ENCODE measurements at places on chromosomes 16 and 17.

GRCh38 chr16:58509256-58510096, 5.8 kb upstream of the SETD6 start:
- DNase-seq, result no peak

DNA sequence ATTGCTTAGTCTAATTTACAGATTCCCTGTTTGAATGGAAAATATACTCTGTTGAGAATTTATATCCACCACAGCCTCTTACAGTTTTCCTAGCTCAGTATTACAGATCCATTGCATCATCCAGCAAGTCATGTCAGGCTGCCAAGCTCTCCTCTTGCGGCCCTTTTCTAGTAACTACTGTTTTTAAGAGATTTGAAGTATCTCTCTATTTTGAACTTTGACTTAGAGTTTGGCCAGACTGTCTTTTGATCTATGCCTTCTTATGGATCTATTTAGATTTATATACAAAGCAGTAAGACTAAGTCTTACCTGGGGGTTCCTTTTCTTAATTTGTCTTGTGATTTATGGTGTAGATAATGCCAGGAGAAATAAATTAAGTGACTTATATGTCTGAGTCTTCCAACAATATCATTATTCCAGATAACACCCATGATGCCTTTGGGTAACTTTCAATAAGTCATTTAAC, 53.1 kb upstream of the ABCC11 start:
- no peak for DNase-seq

GRCh38 chr16:69859105-69859989, 91.8 kb upstream of the CLEC18A start:
- peak; percentile 83 for DNase-seq

DNA sequence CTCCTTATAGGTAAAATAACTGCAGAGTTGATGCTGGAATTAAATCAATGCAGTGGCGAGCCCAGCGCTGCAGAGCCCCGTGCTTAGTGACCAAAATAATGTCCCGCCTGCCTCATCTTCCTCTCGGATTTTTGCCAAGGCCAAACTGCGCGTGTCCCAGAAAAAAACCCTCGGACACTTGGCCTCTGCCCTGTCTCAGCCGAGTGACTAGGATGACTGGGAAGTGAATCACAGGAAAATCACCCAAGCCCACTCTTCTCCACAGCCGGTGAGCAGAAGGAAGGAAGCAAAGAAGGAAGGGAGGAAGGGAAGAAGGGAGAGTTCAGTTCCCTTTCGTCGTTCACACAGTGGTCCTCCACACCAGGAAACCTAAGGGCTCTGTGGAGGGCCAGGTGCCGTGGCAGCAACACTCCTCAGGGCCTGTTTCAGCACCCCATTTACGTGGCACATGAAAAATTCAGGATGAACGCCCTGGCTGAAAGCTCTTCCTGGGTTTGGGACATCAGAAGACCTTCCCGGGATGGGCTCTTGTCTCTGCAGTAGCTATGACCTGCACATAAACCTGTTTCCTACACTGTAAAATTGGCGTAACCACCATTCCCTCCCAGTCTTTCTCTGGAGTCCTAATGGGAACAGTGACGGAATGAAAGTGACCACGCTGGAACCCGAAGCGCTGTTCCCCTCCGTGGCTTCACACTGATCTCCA, 25.4 kb upstream of the HOXB13 start:
- no peak for DNase-seq

DNA sequence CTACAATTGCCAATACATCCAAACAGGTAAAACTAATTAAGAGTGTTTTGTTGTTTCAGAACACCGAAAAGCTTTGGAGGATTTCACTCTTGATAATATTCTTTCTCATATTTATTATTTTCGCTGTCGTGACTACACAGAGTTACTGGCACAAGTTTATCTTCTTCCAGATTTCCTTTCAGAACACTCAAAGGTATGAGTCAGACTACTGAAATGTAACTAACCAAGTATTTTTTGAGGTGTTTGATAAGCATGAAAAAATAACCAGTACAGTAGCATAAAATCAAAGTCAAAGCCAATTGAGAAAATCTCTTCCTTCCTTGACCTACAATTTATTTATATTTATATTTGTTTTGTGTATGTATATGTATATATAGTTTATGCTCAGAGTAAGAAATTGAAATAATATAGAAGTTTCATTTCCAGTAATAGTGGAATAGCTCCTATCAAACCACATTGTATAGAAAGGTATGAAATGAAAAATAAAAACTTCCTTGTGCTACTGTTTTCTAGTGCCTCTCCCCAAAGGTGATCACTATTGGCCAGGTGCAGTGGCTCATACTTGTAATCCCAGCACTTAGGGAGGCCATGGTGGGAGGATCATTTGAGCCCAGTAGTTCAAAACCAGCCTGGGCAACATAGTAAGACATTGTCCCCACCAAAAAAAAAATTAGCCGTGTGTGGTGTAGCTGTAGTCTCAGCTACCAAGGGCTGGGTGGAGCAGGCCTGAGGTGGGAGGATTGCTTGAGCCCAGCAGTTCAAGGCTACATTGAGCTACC, 10.9 kb downstream of the RAD51C start:
- no peak for DNase-seq

DNA sequence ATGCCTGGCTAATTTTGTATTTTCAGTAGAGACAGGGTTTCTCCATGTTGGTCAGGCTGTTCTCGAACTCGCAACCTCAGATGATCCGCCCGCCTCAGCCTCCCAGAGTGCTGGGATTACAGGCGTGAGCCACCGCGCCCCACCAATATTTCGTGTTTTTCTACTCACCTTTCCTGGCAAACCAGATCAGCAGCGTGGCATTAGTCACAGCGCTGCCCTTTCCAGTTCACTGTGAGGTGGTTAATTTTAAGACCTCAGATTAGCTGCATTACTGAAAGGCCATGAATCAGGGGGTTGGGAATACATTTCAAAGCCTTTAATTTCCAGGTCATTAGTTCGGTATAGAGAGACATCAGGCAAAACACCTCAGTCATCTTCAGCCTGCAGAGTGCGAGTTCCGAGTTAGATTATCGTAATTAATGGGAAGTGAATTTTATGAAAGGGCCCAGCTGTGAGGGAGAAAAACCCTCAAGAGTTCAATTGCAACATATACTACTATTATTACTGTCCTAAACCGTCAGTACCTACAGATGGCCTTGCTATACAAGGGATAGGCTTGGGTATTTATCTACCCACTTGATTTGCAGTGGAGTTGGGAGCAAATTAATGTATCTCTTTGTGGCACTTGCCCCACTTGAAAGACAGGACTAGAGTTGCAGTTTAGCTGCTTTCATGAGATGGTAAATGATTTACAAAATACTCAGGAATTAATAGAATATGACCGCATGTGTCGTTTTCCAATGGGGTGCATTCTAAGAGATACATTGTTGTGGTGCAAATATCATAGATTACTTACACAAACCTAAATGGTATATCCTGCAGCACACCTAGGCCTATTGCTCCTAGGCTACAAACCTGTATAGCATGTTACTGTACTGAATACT, 2.1 kb upstream of the USP32 start:
- DNase-seq, result no peak

DNA sequence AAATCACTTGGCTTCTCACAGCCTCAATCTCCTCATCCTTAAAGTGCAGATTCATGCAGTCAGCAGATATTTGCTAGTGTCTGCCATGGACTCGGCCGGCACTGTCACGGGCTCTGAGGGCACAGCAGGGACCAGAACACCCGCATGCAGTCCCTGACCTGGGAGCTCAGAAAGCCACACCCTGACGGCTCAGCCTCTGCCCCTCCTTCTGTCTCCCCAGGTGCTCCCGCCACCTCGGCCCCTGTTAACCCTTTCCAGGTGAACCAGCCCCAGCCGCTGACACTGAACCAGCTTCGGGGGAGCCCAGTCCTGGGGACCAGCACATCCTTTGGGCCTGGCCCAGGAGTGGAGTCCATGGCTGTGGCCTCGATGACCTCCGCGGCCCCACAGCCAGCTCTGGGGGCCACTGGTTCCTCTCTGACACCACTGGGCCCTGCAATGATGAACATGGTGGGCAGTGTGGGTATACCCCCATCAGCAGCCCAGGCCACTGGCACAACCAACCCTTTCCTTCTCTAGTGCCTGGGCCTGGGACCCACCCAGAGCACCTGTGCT, 28.7 kb downstream of the B9D1 start:
- peak; percentile 42 for DNase-seq

GRCh38 chr16:63323055-63323454, 1286.8 kb upstream of the CDH8 start:
- no peak for DNase-seq
